GM19239 (cell line): ENCODE measurements at places on chromosomes 3 and 15.

DNA sequence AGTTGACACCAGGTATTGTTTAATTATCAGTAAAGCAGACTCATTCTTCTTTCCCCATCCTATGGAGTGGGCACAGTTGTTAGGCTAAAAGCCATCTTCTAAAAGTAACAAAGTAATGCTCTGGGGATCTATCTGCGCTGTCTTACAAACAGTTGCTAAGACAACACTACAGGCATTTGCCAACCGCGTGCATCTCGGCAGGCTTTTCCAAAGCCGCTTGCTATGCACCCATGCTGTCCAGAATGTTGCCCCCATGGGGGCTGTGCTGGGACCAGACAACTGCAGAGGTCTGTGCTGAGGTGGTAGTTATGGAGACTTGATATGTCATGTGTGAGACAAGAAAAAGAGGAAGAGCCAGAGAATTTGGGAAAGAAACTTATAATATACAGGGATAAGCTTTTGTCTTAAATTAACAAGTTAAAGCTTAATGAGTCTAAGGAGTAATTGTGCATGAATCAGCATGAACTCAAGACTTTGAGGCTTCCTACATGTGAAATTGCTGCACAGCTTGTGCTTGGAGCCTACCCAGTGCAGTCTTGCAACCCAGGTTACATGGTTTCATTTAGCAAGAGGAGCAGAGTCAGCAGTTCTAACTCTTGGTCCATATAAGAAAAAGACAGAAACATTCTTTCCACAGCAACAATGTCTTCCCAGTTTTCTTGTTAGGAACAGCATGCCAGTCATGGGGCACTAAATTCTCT, 38.9 kb upstream of the DCLK3 start:
- DNase-seq: no peak

DNA sequence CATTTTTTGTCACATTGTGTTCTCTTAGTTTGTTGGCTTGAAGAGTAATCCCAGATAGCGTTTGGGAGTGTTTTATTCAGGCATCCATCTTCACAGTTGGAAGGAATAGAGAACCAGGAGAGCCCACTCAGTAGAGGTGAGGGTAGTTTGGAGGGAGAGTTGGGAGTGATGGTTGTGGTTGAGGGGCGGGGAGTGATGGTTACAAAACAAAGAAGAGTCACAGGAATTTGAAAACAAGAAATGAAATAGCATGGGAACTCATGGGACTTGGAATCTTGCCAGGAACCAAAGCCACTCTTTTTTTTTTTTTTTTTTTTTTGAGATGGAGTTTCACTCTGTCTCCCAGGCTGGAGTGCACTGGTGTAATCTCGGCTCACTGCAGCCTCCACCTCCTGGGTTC, 36.3 kb downstream of the DUT start:
- no peak for DNase-seq

- no peak for DNase-seq
Observed at GRCh38 chr3:177838766-177839350, 641.6 kb upstream of the TBL1XR1 start.

GRCh38 chr15:100265641-100266035, 76.1 kb downstream of the ADAMTS17 start:
- no peak for DNase-seq

- DNase-seq: no peak
Observed at GRCh38 chr3:190064659-190065058, 56.0 kb downstream of the P3H2 start.

DNA sequence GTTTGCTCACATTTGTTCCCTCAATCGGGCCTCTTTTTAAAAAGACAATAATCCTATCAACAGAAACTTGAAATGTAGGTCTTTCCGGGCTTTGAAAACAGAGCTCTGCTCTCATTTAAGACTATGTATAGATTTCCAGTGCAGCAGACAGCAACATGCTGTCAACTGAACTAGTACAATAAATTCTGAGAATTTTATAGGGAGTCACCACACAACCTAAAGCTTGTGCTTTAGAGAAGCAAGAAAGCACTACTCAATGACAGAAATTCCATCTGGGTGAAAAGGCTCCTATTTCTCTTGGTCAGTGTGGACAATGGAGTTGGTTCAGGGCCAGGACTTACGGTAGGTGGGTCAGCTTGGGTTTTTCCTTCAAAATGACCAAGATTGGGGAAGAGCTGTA, 583.5 kb downstream of the ROBO1 start:
- DNase-seq: no peak

DNA sequence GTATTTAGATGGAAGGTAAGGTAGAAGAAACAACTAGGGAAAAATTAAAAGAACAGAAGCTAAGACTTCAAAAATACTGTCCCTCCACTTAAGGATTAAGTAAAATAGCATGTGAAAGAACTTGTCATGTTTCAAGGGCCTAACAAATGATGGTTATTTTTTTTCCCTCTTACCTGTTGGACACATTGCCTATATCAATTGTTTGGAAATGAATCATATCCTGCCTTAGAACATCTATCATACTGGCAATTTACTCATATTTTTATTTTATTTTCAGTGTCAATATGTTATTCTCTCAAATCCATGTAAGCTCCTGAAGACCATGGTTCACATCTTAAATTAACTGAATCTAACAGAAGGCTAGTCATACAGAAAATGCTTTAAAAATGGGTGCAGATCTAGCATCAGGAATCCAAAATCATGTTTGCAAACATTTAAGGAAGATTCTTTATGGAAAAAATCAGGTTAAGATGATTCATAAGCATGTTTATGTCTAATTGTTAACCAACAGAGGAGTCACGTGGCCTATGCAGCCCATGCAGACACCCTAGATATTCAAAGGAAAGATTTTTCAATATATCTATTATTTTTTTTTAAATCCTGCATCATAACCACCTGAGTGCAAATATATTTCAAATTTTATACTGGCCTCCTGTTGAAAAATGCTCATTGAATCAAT, 135.8 kb upstream of the TRIM42 start:
- no peak for DNase-seq

GRCh38 chr15:23483821-23484299, 36.8 kb upstream of the GOLGA6L2 start:
- no peak for DNase-seq

- no peak for DNase-seq
Observed at GRCh38 chr15:44738340-44738984, 2.1 kb downstream of the TRIM69 start.

DNA sequence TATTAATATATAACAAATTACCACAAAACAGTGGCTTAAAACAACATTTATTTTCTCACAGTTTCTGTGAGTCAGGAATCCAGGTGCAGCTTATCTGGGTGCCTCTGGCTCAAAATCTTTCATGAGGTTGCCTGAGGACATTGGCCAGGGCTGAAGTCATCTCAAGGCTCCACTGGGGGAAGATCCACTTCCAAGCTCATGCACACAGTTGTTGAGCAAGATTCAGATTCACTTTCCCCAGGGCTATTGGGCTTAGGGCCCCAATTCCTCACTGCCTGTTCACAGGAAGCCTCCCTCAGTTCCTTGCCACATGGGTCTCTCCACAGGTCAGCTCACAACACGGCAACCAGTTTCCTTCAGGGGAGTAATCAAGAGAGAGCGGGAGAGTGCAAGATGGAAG, 35.0 kb downstream of the RFTN1 start:
- no peak for DNase-seq

- no peak for DNase-seq
Observed at GRCh38 chr3:58531555-58531954, 5.4 kb downstream of the ACOX2 start.

DNA sequence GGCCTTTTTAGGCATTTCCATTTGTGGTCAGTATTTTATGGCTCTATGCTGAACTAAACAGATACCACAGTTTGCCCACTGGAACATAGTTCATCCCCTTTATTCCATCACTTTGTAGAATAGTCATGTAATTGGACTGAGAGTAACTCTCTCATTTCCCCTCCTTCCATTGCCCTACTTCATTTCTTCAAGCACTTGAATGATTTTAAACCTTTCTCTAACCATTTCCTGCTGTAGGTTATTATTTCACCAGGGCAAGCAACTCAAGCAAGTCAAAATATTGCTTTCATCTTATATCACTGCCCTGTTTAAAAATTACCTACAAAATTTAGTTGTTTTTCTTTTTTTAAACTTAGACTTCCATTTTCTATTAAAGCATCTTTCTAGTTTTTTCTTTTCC, 177.0 kb downstream of the RAP2B start:
- no peak for DNase-seq

- DNase-seq: no peak
Observed at GRCh38 chr15:59200560-59200959, 6.1 kb upstream of the LDHAL6B start.

- no peak for DNase-seq
Observed at GRCh38 chr3:140763532-140763931, 85.7 kb downstream of the TRIM42 start.
